ENCODE measurements at places on chromosomes 2 and 18.

GRCh38 chr18:48140731-48141130 lies 210.3 kb upstream of the SMAD2 start:
- no peak for DNase-seq

GRCh38 chr2:64214281-64215115 lies 70.3 kb upstream of the PELI1 start:
- no peak for DNase-seq

- no peak for DNase-seq
Measured at GRCh38 chr2:72109291-72109690, 38.4 kb downstream of the CYP26B1 start.

GRCh38 chr2:160224507-160224906 lies 24.4 kb upstream of the ITGB6 start:
- DNase-seq = no peak

GRCh38 chr2:201072201-201072530 lies 365 bp downstream of the NDUFB3 start:
- no peak for DNase-seq

DNA sequence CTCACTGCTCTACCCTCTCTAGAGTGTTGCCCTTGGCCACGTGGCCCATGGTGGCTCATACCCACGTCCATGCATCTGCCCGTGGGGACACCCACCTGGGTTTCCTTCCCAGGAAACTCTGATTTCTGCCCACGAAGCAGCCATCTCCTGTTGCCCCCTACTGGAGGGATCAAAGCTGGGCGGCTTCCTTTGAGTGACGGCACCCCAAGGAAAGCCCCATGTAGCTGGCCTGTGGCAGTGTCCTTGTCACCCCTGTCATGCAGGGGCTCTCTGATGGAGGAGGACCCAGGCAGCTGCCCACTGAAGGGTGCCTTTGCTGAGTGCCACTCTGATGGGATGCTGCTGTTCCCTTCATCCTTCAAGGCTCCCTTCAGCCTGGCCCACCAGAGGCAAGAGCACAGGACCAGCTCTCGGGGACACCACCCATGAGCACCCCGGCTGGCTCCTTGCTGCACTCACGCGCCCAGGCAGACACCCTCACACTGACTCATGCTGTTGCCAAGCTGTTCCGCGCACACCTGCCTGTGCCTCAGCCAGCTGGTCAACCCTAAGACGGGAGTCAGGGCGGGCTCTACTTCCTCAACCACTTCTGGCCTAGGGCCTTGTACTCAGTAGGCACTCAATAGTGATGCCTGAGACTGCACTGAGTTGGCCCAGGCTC lies 101.1 kb downstream of the CTIF start:
- no peak for DNase-seq

DNA sequence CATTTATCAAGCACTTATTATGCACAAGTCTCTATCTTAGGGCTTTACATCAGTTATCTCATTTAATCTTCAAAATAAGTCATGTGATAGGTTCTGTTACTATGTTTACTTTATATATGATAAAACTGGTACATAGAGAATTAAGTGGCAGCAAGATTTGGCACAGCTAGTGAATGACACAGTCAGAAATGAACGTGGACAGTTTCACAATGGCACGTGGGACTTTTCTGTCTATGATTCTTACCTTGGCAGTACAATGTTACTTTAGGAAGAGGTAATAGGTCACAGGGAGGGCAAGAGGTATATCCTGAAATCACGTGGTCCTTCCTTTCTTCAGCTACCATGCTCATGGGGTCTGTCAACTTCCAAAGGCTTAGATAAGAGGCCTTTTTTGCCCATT lies 53.4 kb downstream of the SLC4A10 start:
- no peak for DNase-seq

- DNase-seq = no peak
Measured at GRCh38 chr18:54801374-54801773, 26.9 kb upstream of the RAB27B start.

GRCh38 chr2:188576006-188576405 lies 284.3 kb downstream of the GULP1 start:
- DNase-seq = no peak

DNA sequence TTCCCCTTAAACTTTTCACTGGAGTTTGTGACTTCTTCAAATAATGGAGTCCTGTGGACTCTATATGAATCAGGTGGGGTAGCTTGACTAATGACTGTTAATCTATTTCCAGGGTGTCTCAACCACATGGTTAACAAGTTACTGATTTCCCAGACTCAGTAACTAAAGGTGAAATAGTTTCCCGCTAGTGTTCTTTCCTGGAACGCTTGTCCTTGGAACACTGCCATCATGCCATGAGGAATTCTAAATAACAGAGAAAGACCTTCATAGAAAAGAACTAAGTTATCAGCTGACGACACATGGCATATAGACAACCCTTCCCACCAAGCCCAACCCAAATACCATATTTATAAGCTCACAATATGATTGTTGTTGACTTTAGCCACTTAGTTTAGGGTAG lies 1027.9 kb upstream of the FAM98A start:
- no peak for DNase-seq

DNA sequence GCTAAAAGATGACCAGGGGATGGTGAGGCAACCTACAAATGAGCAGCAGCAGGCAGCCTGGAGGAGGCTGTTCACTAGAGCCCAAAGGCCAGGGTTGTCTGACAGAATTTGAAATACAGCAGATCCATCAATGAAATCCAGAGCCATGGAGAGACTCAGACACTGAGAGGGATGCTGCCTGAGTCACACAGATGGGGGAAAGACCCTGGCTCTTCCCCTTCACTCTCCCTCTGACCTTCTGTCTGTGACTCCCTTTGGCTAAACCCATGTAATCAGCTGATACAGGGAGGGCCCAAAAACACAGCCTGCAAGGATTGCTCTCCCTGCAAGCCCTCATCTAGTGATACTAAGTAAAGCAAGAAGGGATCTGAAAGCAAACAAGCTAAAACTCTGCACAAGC lies 166.5 kb upstream of the SPOPL start:
- no peak for DNase-seq

DNA sequence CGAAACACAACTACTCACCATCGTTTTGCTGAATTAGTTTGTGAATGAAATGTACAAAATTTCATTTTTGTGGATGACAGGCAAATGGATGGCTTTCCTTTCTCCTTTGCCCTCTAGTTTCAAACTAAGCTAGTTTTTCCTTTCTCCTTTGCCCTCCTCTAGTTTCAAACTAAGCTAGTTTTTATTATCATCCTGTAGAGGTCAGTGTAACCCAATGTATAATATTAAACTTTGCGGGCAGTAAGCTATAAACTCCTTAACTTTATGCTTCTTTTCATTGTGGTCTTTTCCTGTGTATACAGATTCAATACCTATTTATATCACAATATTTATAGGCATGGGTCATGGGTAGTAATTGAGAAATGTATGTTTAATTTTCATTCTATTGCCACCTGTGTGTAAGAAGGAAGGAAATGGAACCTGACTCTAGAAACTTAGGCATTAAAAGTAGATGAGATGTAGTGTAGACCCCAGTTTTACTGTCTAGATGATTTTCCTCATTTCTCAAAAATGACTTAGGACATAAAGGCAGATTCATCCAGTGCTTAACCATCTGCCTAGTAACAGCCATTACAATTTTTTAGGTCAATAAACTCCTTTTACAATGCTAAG lies 58.1 kb downstream of the MAP3K19 start:
- no peak for DNase-seq

GRCh38 chr2:222108957-222109585 lies 189.7 kb downstream of the PAX3 start:
- DNase-seq = no peak

- DNase-seq = no peak
Measured at GRCh38 chr2:240958366-240959213, 39.8 kb upstream of the SNED1 start.

DNA sequence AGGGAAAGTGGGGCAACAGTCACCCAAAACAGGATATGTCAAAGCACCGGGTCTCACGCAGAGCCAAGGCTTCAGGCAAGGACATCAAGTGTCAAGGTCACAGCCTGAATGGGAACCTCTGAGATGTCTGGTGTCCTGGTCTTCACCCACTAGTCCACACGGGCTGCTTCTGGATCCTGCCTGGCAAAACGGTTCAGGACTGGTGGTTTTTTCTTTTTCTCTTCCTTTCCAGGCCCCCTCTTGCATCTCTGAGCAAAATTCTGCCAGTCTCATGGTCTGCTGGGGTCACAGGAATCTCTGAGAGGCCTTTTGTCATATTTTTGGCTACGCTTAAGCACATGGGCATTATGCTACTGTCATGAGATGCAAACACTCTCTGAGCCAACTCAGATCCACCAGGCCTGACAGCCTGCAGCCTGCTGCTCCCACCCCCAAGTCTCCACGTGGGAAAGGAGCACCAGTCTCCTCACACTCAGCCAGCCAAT lies 518.2 kb upstream of the ZEB2 start:
- DNase-seq = no peak

DNA sequence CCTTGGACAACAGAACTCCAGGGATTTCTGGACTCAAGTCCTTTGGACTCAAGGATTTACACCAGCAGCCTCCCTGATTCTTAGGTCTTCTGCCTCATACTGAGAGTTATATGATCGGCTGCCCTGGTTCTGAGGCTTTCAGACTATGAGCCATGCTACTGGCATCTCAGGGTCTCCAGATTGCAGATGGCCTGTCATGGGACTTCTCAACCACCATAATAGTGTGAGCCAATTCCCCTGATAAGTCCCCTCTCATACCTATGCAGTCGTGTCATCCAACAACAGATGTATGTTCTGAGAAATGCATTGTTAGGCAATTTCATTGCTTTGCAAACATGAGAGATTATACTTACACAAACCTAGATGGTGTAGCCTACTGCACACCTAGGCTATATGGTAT lies 61.4 kb upstream of the MSTN start:
- no peak for DNase-seq

DNA sequence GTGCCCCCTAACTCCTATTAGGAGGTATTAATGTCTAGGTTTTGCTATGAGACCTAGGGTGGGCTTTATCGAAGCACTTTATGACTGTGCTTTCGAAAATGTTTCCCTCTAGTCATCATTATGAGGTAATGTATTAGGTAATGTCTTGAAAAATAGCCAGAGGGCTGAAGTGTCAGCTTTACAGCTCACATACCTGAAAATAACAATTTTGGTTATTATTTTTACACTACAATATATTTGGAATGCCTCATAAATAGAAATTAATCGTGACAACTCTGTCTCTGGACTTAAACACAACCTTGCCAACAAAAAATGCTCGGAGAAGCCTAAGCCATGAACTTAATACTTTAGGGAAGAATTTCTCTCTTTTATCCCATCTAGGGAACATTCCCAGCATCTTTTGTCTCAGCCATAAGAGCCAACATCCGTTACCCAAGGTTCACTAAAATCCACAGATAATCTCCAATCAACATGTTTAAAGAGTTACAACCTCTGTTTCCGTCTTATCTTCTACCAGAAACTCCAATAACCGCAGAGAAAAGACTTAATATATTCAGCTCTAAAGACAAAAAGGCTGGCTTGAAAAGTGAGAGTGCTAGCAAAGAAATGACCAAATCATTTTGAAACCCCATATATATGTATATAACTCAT lies 130.9 kb upstream of the RND3 start:
- DNase-seq = no peak

DNA sequence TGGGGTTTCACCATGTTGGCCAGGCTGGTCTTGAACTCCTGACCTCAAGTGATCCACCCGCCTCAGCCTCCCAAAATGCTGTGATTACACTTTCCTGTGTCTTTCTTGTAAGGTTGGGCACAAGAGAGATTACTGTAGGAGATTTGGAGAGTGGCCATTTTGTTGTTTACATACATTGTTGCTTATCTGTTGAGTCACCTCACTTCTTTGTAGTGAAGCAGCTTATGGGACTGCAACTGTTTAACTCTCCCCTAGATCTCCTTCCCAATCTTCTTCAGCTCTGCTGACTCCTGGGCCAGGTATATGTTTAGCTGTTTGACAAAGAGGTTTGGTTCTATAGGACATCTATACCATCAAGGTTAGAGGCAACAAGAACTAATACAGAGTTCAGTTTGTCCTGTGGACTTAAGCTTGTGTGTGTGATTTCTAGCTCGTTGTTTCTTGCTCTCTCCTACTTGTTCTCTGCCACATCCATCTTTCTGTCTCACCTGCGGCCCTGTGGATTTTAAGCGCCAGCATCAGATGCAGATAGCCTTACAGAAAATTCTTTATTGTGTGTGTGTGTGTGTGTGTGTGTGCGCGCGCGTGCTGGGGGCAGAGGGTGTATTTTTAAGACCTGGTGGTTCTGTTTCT lies 95.4 kb downstream of the HAUS1 start:
- no peak for DNase-seq

GRCh38 chr18:48452861-48453323 lies 43.7 kb upstream of the ZBTB7C start:
- DNase-seq = no peak

DNA sequence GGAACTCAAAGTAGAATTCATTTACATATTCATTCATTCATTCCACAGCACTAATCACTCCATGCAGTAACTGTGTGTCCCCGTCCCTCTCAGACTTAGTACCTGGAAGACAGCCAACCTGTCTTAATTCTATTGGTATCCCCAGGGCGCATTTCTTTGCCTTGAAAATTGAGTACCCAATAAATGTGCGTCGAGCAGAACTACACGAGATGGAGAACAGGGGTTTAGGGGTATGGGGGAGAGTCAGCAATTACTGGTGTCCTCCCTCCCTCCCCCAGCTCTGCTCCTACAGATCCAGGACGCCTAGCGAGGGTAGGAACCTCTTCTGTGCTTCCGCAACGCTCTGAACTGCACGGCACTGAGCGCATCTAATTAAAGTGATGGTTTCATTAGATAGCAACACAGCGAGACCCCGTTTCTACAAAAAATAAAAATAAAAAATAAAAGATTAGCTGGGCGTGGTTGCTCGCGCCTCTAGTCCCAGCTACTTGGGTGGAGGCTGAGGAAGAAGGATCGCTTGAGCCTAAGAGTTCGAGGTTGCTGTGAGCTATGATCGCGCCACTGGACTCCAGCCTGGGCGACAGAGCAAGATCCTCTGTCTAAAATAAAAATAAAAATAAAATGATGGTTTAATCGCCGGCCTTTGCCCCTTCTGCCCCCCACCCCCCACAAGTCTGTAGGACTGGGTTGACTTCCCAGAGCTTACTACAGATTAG lies 614 bp upstream of the FKBP1B start:
- no peak for DNase-seq

DNA sequence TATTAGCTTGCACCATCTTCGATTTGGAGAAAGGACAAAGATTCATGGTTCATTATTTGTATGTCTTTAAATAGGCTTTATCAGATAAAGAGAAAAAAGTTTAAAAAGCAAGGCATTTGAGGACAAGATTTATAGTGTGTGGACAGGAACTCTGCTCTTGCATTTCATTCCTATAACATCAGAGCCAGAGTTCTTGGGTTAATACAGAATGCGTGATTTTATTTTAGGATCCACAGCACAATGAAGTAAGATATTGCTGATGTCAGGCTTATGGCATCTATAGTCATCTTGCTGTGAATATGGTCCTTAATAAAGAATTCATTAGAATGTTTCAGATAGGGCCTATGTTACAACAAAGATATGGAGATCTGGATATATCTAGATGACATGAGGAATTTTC lies 19.7 kb downstream of the RASGRP3 start:
- DNase-seq = no peak

DNA sequence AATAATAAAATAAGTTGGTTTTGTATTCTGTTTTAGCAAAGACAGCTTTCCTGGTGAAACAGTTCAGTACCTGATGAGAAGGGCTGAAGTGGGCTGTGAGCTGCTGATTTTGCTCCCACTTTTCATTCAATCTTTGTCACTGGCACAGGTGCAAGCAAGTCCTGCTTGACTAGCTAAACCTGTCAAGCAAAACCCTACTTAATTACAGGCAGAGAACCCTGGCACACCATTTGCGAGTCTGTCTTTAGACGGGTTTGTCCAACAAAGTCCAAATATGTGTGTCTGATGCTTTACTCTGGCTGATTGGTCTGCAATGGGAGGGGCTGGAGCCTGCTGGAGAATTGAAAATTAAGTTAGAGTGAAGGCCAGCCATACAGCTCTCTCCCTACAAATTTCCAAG lies 267.2 kb downstream of the EPHA4 start:
- DNase-seq = no peak
